T-helper 22 cell (primary cell): ENCODE measurements at places on chromosomes 5 and 9.

GRCh38 chr5:132549576-132549975 lies 6.3 kb upstream of the IL5 start:
- DNase-seq: no peak

DNA sequence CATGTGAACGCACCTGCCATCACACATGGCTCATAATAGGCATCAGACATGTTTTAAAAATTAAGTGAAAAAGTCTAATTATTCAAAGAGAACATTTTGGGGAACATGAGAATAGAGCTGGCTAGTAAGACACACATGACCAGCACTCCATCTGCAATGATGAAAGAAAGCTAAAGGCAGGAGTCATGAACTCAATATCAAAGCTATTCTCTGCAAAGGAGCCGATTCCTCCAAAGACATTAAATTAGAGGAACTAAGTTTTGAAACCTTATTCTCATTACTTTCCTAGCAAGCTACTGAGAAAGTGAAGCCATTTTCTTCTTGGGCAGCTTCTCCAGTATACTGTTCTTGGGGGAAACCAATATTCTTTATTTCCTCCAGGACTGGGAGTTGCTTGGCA lies 172.0 kb downstream of the CRB2 start:
- DNase-seq: no peak

GRCh38 chr9:118686959-118687358 lies 682.3 kb downstream of the BRINP1 start:
- no peak for DNase-seq

GRCh38 chr9:136546697-136547501 lies 1.1 kb upstream of the NOTCH1 start:
- DNase-seq: peak; percentile 29

- no peak for DNase-seq
These were observed 86.0 kb upstream of the SH3PXD2B start for GRCh38 chr5:172540099-172540870.

DNA sequence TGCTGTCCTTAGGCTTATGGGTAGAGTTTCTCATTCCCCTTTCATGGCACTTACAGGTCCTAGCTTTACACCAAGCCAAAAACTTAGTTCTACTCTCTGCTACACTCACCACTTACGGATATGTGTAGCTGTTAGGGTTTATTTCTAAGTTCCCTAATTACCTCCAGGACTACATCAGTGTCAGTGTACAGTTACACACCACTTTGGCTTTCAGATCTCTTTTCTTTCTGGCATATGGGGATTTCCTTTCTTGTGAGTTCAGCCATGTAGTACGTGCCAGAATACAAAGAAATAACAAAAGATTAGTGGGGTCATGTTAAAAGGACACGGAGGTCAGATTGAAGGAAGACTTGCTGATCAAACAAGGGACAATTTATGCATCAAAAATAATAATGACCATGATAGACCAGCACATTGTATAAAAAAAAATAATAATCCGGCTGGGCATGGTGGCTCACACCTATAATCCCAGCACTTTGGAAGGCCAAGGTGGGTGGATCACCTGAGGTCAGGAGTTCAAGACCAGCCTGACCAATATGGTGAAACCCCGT lies 41.8 kb downstream of the LYRM7 start:
- DNase-seq: no peak

DNA sequence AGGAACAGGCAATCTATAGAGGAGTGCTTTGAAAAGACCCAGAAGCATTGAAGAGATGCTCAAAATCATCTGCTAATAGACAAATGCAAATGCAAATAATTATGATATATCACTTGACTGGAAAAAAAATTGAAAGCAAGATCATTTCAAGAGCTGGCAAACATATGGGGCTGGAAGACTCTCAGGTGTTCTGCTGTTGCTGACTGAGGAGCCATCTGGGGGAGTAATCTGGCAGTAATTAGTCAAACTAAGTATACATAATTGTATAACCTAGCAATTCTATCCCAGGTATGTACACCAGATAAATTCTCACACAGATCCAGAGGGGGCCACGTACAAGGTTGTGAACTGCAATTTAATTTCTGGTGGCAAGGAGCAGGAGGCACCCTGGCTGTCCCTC lies 4.6 kb upstream of the HMHB1 start:
- DNase-seq: no peak

GRCh38 chr9:35396560-35397215 lies 93.2 kb upstream of the RUSC2 start:
- no peak for DNase-seq

DNA sequence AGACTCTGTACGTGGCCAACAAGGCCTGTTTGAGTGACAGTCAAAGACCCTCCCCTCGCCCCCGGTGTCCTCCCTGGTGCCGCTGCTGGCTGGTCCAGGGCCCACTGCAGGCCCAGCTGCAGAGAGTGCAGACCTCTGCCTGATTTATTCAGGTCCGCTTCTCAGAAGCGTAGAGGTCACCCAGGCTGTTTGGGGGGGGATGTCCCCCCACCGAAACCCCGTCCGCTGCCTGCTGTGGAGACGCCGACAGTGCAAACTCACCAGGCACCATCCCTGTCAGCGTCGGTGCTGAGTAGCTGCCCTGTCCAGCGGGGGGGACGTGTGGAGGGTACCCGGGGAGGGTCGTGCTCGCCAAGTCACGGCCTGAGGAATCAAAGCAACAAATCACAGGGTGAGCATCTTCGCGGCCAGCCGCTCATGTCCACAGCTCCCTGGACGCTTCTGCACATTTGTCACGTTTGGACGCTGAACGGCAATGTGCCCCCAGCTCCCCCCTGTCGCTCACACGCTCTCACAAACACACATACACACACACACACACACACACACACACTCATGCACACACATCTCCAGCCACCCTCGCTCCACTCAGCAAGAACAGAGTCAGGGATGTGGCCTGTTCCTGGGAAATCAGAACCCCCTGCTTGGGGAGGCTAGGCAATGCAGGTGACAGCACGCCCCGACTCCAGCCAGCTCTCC lies 152.2 kb downstream of the PAX5 start:
- no peak for DNase-seq

DNA sequence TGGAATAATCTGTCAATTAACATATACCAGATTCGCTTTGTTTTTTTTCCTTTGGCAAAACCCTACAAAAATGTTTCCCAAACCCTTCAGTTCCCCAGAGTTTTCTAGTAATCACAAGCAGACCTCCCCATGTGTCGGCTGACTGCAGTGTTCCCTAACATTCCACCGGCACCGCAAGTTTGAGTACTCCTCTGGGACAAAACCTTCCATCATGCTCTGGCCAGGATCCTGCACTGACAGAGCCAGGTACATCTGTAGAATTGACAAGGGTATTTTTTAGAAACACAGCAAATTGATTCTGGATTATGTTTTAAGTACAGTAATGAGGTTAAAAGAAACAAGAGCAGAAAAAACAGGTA lies 174.7 kb downstream of the GAS1 start:
- no peak for DNase-seq

- no peak for DNase-seq
These were observed 31.1 kb downstream of the FOXD1 start for GRCh38 chr5:73417303-73418034.

DNA sequence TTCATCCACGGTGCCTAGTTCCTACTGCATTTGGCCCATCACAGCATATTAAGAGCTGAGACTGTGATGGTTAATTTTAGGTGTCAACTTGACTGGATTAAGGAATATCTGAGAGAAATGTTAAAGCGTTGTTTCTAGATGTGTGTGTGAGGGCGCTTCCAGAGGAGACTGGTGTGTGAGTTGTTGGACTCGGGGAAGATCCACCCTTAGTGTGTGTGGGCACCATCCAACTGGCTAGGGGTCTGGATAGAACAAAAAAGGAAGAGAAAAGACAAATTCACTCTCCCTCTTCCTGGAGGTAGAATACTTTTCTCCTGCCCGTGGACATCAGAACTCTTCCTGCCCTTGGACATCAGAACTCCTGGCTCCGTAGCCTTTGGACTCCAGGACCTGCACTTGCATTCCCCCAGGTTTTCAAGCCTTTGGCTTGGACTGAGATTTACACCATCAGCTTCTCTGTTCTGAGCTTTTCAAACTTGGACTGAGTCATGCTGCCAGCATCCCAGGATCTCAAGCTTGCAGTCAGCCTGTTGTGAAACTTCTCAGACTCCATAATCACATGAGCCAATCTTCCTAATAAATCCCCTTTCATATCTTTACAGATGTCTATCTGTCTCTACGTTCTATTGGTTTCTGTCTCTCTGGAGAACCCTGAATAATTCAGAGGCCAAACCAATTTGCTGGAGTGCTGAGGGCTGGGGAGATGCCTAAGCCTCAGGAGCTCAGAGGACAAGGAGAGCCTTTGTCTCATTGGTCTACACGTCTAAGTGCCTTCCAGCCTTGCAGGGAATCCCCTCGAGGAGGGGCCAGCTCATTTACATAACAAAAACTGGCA lies 164.5 kb downstream of the DCP2 start:
- no peak for DNase-seq

GRCh38 chr5:33556330-33557328 lies 115.9 kb downstream of the TARS1 start:
- no peak for DNase-seq

GRCh38 chr5:96870094-96871026 lies 5.9 kb upstream of the ERAP2 start:
- DNase-seq: no peak

GRCh38 chr9:121812159-121812735 lies 160.8 kb downstream of the DAB2IP start:
- DNase-seq: no peak

- no peak for DNase-seq
These were observed 67.8 kb downstream of the COL23A1 start for GRCh38 chr5:178522361-178522760.

GRCh38 chr9:107940616-107941595 lies 451.3 kb upstream of the KLF4 start:
- no peak for DNase-seq

DNA sequence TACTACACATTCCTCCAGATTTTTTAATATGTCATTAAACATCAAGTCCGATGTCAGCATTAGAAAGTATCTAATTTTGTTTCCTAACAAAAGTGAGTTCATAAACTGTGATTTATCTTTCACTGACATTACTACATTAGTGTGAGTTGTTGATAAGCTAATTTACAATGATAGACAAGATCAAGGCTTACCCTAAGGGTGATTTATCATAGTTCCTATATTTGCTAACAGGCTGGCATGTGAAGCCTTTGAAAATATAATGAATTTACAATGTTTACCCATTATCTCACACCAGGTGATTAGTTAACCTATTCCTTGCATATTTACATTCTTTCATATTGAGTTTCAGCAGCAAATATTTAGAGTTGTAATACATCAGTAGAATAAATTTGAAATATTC lies 1096.9 kb upstream of the NUDT12 start:
- DNase-seq: no peak

DNA sequence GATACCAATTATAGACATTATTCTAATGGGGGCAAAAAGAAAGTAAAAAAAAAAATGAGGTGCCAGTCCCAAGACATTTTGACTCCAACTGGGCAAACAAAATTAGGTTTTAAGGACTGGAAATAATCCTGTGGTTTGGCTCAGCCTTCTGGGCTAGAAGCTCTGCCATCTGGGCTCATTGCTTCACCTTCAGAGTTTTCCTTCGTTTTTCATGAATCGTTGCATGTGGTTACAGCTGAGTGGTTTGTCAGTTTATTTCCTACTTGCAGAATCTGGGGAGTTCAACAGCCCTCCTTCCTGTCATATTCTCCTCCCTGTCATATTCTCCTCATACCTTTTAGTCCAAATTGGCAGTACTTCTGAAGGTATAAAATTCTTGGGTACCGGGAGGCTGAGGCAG lies 12.0 kb downstream of the UGT3A2 start:
- no peak for DNase-seq

- DNase-seq: no peak
These were observed 110.8 kb downstream of the BOD1 start for GRCh38 chr5:173505634-173506033.

DNA sequence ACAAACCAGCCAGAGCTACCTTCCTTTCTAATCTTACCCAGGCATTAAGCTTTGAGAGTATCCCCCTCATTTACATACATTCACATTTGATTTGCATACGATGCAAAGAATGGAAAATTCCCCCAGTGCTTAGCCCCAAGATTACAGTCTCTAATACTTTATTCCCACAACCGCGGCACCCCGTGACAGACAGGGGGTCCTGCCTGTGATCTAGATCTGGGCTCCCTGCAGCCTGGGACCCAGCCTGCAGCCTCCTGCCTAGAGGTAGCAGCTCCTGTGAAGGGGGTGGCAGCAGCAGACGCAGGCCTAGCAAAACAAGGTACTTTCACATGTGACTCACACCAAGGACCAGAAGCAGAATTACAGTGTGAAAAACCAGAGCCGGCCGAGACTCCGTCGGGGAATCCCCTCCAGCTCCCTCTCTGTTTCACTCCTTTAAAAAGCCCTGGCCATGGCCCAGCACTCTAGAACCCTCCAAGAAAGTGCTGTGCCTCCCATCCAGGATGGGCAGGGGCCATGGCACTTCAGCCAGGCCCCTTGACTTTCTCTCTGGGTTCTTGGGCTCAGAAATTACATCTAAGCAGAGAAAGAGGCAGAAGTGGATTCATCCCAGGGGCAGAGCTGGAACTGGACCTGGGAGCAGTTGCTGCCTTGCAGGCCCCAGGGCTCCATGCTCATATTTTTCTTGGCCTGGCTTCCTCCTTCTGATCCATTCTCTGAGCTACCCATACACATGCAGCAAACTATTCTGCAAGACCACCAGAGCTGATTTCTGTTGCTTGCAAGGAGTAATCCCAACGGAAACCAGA lies 14.0 kb upstream of the TCF7 start:
- peak; percentile 83 for DNase-seq

DNA sequence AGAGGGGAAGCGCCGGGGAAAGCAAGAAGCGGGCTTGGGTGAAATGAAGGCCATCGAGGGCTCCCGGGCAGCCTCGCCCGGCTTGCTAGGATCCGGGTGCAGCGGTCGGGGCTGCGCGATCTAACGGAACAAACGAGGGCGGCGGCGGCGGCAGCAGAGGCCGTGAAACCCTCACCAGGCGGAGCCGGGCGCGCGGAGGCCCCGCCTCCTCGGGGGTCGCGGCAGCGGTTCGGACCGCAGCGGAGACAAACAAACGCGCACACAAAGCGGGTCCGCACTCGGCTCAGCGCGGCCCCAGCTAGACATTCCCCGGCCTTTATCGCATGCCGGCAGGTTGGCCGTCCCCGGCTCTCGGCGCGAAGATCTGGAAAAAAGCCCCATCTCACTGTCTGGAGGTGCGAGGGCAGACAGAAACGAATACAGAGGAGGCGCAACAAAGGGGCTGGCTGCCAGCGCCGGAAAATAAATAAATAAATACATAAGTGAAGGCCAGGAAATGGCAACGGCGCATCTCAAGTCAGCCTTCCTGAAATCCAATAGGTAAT lies 10.5 kb upstream of the TRIM36 start:
- no peak for DNase-seq

DNA sequence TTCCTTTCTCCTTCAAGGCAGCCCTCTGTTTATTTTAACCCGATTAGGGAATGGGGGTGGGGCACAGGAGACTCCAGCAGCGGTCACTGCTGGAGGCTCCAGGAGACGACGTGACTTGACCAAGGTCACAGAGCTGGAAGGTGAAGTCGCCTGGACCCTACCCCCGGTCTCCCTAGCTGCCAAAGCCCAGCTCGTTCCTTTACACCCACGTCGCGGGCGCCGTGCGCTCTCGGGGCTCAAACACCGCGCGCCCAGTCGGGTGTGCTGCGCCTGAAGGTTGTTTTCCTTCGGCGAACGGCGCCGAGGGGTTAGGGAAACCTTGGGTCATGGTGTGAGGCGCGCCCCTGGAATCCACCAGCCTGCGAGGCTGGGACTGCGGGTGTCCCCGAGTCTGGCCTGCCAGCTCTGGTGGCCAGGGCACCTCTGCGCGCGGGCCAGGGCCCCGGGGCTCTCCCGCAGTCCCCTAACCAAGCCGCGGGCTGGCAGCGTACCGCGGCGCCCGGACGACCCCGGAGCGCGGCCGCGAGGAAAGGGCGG lies 747 bp upstream of the UNC5A start:
- DNase-seq: no peak

- DNase-seq: no peak
These were observed 3.0 kb downstream of the NFIL3 start for GRCh38 chr9:91420501-91421127.
